ENCODE measurements at places on chromosomes 3 and 15.

DNA sequence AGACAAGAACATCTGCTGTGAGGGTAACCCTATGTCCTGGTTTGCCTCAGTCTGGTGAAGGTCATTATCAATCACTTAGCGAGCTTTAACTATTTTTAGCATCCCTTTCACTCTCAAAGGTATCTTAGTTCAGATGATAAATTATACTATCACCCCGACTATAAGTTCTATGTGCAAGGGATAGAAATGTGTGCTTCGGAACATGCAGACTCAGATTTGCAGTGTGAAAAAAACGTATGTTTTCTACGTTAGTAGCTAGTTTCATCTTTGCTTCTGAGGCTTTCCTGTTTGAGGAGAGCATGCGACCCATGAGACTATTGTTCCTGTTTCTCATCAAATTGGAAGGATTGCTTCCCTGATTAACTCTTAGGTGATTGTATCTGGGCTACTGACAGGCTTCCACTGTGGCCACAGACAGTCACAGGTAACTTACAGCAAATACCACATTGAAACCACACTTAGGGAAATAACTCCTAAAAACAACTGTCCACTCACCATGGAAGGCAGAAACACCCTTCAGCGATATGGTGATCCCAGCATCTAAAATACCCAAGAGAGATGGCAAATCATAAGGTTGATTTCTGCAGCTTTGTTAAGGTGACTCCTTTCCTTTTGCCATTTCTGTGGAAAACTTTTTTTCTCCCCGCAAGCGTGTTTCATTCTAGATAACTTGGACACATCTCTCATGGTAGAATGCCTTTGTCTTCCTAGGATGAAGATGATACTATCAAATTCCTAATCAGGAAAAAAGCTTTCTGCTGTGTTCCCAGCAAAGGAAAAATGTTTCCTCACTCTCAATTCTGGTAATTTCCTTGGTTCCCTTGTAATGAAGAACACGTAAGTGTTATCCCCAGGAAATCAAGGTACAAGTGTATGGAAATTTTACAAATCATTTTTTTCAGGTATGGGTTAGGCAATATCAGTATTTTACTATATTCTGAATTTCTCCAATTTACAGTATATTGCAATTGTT is 5.2 kb downstream of the GCSAM start:
- no peak for DNase-seq

GRCh38 chr3:43525941-43526607 is 95.7 kb downstream of the ANO10 start:
- no peak for DNase-seq

GRCh38 chr15:78037779-78038305 is 39.7 kb downstream of the TBC1D2B start:
- no peak for DNase-seq

DNA sequence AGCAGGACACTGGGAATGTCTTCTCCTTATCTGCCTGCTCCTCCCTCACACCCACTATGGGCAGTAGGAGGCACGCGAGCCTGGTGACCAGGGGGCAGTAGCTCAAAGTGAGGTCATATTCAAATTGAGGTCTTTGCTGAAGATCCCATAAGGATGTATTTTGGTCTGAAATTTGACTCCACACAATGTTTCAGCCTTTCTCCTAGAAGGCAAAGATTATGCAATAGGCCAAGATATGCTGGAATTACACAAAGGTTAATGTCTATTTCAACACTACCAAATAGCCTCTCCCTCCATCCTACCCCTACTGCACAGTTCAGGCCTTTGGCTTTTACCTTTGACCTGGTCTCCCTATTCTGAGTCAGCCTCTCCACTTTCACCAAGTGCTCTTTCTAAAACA is 203.0 kb downstream of the TIGIT start:
- no peak for DNase-seq

DNA sequence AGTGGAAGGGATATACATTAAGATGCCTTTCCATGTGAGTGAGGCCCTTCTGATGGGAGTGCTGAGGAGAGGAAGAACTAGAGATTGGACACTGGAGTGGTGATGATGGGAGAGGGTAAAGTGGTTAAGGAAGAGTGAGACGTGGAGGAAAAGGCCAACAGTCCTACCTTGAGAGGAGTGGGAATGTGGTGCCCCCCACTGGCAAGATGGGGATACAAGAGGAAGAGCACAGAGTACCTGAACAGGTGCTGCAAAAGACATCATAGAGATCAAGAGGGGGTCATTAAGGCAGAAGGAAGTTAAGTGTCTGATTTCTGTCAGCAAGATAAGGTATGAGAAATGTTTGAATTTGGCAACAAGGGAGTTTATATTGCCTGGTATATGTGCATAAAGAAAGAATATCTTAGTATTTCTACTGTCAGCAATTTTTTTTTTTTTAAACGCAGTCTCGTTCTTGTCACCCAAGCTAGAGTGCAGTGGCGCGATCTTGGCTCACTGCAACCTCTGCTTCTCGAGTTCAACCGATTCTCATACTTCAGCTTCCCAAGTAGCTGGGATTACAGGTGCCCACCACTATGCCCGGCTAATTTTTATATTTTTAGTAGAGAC is 34.0 kb downstream of the ARIH2 start:
- DNase-seq: peak; percentile 22

- peak; percentile 54 for DNase-seq
Measured at GRCh38 chr3:52118156-52118875, 35.9 kb downstream of the POC1A start.

- no peak for DNase-seq
Measured at GRCh38 chr3:23496165-23496564, 293.0 kb downstream of the UBE2E2 start.

DNA sequence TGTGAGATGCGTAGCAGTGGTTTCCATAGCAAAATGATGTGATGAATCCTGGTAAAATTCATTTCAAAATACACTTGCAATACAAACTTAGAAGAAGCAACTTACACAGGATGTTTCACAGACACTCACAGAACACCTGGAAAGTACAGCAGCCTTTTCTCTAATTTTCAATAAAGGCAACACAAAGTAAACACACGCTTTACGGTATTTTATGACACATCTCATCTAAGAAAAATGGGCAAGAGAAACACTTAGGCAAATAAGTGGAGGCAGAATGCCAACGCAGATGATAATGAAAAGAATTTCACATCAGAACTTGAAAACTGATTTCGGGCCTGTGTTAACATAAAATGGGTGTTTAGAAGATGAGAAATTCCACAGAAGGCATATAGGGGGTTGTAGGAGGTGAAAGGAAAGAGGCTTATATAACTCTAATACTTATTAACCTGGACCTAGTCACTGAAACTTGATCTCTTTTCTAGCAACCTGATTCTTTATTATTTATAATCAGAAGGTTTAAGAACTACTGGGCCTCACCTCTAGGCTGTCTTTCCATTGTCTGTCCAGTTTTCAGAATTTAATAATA is 25.6 kb upstream of the MAP3K13 start:
- DNase-seq: no peak

DNA sequence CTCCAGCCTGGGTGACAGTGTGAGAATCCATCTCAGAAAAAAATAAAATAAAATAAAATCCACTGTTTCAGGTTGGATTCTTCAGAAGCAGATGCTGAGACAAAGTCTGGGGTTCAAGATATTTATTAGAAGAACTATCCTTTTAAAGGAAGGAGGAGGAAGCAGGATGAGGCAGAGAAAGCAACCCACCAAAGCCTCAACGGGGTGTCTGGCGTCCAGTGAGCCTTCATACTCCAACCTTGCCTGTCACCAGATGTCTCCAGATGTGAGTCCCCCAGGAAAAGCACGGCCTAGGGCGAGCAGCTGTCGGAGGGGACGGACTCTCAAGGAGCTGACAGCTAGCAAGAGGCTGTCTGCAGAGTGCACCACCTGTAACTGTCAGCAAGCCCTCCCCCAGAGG is 37.3 kb downstream of the MB21D2 start:
- DNase-seq: no peak

- DNase-seq: no peak
Measured at GRCh38 chr3:155404486-155404885, 111.0 kb upstream of the STRIT1 start.

DNA sequence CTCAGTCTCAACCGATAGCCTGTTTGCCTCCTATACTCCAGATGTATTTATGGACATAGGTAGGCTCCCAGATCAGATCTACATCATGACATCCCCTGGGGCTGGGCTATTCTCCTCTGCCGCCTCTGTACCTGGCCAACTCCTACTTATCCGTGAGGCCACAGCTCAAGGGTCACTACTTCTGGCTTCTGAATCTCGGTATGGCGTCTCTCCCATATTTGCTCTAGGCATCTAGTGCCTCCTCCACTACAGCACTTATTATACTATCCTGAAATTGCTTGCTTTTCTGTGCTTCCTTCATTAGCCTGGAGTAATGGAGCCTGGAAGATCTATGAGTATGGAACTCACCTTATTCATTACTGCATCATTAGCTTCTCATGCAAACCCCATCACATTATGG is 172.6 kb upstream of the WNT5A start:
- DNase-seq: no peak

DNA sequence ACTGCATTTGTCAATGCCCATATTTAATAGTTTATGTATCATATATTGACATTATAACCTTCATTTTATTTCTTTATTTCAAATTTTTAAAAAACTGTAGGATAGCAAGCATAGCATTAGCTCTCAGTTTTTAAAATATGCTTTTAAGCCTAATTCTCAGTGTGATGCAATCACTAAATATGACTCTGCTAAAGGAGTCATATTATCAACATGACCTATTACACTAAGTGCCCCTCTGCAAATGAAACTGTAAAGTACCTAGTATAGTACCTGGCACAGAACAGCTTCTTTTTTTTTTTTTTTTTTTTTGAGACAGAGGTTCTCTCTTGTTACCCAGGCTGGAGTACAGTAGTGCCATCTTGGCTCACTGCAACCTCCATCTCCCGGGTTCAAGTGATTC is 179.4 kb upstream of the CGNL1 start:
- no peak for DNase-seq

DNA sequence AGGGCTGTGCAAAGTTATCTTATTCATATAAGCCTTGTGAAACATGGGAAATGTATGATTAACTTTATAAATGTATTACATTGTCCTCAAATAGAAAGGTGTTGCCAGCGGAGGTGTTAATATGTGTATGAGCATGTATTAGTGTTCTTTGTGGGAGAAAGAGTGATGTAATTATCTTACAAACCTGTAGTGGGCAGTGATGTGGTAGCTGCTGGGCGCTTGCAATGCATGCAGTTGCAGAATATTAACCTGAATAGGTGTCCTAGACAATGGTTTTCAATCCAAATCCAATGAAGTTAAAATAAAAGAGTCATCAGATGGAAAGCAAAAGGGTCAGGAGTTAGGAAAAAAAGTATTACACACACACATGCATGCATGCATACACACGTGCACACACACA is 881.3 kb upstream of the CADM2 start:
- no peak for DNase-seq

DNA sequence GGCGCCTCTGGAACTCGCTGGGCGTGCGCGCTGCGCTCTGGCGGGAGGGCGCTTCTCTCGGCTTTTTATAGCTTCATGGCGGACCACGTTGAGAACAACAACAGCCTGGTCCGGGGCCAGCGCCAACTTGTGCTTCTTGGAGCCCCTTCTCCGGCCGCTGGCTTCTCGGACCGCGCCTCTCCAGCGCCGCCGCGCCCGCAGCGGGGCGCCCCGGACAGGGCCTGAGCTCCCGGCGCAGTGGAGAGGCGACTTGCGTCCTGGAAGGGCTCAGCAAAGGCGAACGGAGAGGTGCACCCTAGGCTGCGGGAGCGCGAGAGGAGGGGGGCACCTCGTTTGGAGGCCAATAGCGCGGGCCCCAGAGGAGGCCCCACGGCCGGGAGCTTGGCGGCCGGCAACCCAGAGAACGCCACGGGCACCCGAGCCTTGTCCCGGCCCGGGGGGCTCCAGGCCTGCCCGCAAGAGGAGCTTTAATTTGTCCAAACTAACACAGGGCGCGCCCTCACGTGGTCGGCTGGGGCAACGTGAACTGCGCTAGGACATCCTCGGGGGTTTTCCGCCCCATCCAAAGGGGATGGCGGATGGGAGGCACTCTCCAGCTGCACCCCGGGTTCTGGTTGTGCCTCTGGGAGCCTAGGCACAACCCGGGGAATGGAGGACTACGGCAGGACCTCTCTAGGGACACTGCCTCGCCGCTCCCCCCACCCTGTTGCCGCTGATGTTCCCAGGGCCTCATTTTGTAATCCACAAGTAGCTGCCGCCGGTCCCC is 37.8 kb downstream of the HMCES start:
- DNase-seq: peak; percentile 90

DNA sequence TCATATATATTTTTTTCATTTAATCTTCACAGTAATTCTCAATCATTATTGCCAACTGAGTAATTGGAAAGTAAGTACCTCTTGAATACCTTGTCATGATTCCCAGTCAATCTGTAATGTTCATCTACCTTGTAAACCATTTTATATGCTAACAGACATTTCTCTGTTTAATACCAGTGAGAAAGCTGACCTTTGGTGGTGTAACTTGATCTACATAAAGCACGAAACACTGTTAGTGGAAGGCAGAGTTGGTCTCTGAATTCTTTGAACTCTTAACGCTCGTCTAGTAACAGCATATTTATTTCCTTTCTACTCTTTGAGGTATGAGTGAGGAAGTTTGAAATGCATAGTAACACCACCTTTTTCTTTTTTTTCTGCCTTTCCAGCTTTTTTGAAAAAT is 59.5 kb downstream of the SLC25A26 start:
- DNase-seq: no peak

DNA sequence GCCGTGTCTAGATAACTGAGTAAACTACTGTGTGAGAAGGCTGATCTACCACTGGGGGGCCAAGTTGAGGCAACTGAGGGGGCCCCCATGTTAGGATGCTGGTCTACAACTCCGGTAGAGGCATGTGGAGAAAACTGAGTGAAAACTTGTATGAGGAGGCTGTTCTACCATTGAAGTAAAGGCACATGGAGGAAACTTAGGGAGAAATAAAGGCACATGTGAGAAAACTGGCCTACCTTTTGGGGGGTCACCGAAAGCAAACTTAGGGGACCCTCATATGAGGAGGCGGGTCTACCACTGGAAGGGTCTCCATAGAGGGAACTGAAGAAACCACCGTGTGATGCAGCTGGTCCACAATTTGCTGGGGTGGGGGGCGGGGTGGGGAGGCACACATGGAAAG is 155.2 kb downstream of the FBLN2 start:
- no peak for DNase-seq

GRCh38 chr15:99341786-99342185 is 90.5 kb downstream of the LRRC28 start:
- no peak for DNase-seq

- no peak for DNase-seq
Measured at GRCh38 chr3:33751336-33751735, 33.3 kb upstream of the CLASP2 start.

GRCh38 chr15:51386486-51386885 is 45.0 kb downstream of the GLDN start:
- no peak for DNase-seq

- no peak for DNase-seq
Measured at GRCh38 chr3:193693774-193694173, 100.8 kb downstream of the OPA1 start.

- peak; percentile 7 for DNase-seq
Measured at GRCh38 chr15:40511093-40511471, 40.3 kb downstream of the CHST14 start.

GRCh38 chr15:85095566-85095965 is 113.9 kb downstream of the PDE8A start:
- no peak for DNase-seq

All from Ammon's horn (tissue), 1 donor.